Neural progenitor cell (in vitro differentiated cells): ENCODE measurements at places on chromosomes 6 and 20. TPM values are rescaled to one million over a fixed set of nuclear protein-coding genes. Genes with fewer than 3 reads are reported as not detected.

DNA sequence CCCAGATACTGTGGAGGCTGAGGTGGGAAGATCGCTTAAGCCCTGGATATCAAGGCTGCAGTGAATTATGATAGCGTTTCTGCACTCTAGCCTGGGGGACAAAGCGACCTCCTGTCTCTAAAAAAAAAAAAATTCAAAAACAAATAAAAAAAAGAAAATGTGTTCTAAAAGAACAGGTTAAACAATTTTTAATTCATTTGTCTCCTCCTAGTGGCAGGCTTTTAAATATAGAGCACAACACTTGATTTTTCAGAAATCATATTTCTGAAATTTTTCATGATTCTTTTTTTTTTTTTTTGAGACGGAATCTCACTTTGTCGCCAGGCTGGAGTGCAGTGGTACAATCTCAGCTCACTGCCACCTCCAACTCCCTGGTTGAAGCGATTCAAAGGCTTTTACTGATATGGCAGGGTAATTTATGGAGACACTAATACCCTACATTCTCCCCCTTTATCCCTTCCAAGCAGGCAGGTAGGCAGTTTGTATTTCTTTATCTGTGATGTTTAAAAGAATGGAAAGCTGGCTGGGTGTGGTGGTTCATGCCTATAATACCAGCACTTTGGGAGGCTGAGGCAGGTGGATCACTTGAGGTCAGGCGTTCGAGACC, 8.7 kb upstream of the GTF3C6 start:
- H3K4me3 ChIP-seq: no peak overlapping the region
- no peaks in the 10 kb centered on the region for H3K36me3 ChIP-seq
- DNase-seq: no peak
- no peaks in the 10 kb centered on the region for H3K4me1 ChIP-seq

DNA sequence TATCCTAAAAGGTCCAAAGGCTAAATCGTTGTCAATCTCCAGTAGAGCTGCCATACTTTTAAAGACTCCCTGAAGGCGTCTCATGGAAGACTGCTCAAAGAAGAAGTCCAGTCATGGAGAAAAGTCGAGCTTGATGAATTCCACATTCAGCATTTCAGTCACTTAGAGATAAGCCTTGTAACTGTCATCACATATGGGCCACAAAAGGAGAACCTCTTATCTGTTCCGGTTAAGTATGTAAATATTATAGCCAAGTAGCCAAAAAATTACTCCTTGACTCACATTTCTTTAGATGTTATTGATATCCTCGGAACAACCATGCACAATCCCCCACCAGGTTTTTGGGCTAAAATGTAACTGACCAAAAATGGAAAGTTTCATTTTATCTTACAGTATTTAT, 9.8 kb upstream of the CNKSR3 start:
- no peaks in the 10 kb centered on the region for H3K36me3 ChIP-seq
- no peak overlapping the region for H3K4me3 ChIP-seq
- H3K27ac ChIP-seq: no peak overlapping the region
- no peaks in the 10 kb centered on the region for H3K27me3 ChIP-seq
- H3K4me1 ChIP-seq: peaks cover 15% of the 10 kb centered on the region

The MCHR2 gene
- not detected in 2 replicates for total RNA-seq

- H3K27me3 ChIP-seq: no peaks in the 10 kb centered on the region
- H3K27ac ChIP-seq: no peak overlapping the region
- H3K4me3 ChIP-seq: no peak overlapping the region
- no peaks in the 10 kb centered on the region for H3K36me3 ChIP-seq
- DNase-seq: no peak
These were observed 54.8 kb upstream of the MBOAT1 start for GRCh38 chr6:20266851-20267608.

The C4A gene
- total RNA-seq: 1.7 and 4.3 TPM in 2 replicates

GRCh38 chr20:49584418-49585382, 16.8 kb upstream of the PTGIS start:
- H3K4me1 ChIP-seq: peaks cover 7% of the 10 kb centered on the region
- no peak for DNase-seq
- H3K36me3 ChIP-seq: no peaks in the 10 kb centered on the region
- H3K27me3 ChIP-seq: no peaks in the 10 kb centered on the region
- no peak overlapping the region for H3K27ac ChIP-seq

The GPR6 gene
- not detected in 2 replicates for total RNA-seq

DNA sequence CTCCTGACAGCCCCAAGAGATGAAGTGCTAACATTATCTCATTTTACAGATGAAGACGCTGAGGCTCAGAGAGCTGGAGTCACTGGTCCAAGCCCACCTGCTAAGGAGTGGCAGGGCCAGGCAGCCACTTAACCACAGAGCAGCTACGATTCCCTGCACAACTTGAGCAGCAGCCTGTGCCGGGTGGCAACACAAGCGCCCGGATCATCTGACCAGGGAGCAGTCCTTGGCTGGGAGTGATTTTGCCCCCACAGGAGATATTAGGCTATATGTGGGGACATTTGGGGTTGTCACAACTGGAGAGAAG, 93.2 kb upstream of the PTPN1 start:
- H3K27ac ChIP-seq: no peak overlapping the region
- no peak overlapping the region for H3K4me3 ChIP-seq
- DNase-seq: no peak
- H3K36me3 ChIP-seq: no peaks in the 10 kb centered on the region

GRCh38 chr6:34673064-34673463, 23.5 kb downstream of the ILRUN start:
- no peak overlapping the region for H3K27ac ChIP-seq
- no peak for DNase-seq
- H3K36me3 ChIP-seq: no peaks in the 10 kb centered on the region
- no peak overlapping the region for H3K4me3 ChIP-seq
- no peaks in the 10 kb centered on the region for H3K27me3 ChIP-seq

The B4GALT5 gene
- 45.4 and 60.1 TPM in 2 replicates for total RNA-seq

GRCh38 chr6:56953597-56954402, 1.1 kb upstream of the BEND6 start:
- H3K27ac ChIP-seq: no peak overlapping the region
- peak overlapping the region; percentile 84 for H3K4me3 ChIP-seq
- H3K27me3 ChIP-seq: peaks cover 43% of the 10 kb centered on the region
- H3K4me1 ChIP-seq: peaks cover 11% of the 10 kb centered on the region

- no peak for DNase-seq
- peaks cover 28% of the 10 kb centered on the region for H3K4me1 ChIP-seq
These were observed 371.6 kb upstream of the EPHA7 start for GRCh38 chr6:93790981-93791380.

The ANKRD66 gene
- total RNA-seq: not detected in 2 replicates

The MLN gene
- total RNA-seq: not detected in 2 replicates

GRCh38 chr6:146634022-146634421, 35.2 kb downstream of the ADGB start:
- no peak overlapping the region for H3K27ac ChIP-seq
- no peak overlapping the region for H3K4me3 ChIP-seq
- no peak for DNase-seq

DNA sequence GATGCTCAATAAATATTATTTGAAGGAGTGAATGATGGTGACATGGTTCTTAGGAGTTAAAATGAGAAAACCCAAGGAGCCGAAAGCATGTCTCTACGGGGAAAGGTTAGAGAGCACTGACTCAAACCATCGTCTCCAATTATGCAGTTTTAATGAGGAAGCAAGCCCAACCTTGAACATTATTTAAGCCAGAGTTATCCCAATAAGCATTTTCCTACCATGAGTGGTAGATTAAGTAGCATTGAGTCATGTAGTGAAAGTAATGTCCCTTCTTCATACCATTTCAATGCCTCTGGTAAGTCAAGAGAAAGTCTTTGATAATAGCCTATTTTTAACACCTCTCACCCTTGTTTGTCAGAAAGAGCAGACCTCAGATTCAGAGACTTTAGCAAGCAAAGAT, 13.5 kb downstream of the TSHZ2 start:
- no peaks in the 10 kb centered on the region for H3K36me3 ChIP-seq
- H3K27ac ChIP-seq: no peak overlapping the region
- no peaks in the 10 kb centered on the region for H3K4me1 ChIP-seq
- H3K27me3 ChIP-seq: peaks cover 3% of the 10 kb centered on the region
- DNase-seq: no peak
- no peak overlapping the region for H3K4me3 ChIP-seq
